Esophagus muscularis mucosa (tissue), 4 donors: ENCODE measurements at places on chromosomes 5 and 9. TPM values are rescaled to one million over a fixed set of nuclear protein-coding genes. Genes with fewer than 3 reads are reported as not detected.

The HBEGF gene
- total RNA-seq = 8.2 TPM

The MYMK gene
- not detected for total RNA-seq

The TTC23L gene
- not detected for total RNA-seq

The QSOX2 gene
- total RNA-seq = 6.7 TPM

The ADCY2 gene
- 5.1 TPM for total RNA-seq

The ZFP2 gene
- total RNA-seq = 3.4 TPM

The PCDHGA7 gene
- total RNA-seq = 4.3 TPM

The FAM151B gene
- total RNA-seq = 1.6 TPM

The DRD1 gene
- total RNA-seq = not detected

The TMEM250 gene
- total RNA-seq = 77.6 TPM

The HEXB gene
- total RNA-seq = 117 TPM

The PTCD2 gene
- 5.0 TPM for total RNA-seq

The ERBIN gene
- 46.9 TPM for total RNA-seq

The PRR16 gene
- total RNA-seq = 3.7 TPM

The BTNL3 gene
- not detected for total RNA-seq

The EIF4E1B gene
- not detected for total RNA-seq

The ANKRD55 gene
- total RNA-seq = not detected

The FRMPD1 gene
- total RNA-seq = 0.45 TPM

The PAIP2 gene
- total RNA-seq = 98.4 TPM

The ANKDD1B gene
- 0.33 TPM for total RNA-seq

The NDUFB6 gene
- total RNA-seq = 52.4 TPM

The LAMC3 gene
- 0.50 TPM for total RNA-seq

The ORM2 gene
- total RNA-seq = not detected

The DMGDH gene
- total RNA-seq = 4.2 TPM

The TUT7 gene
- total RNA-seq = 31.8 TPM

The C5orf63 gene
- total RNA-seq = 2.1 TPM

The GABRA6 gene
- not detected for total RNA-seq

The IFNA21 gene
- not detected for total RNA-seq

The MEGF10 gene
- total RNA-seq = 1.2 TPM

The GRIA1 gene
- total RNA-seq = 1.2 TPM

The TSSK1B gene
- total RNA-seq = not detected

The FCHO2 gene
- total RNA-seq = 23.6 TPM

The SLC6A3 gene
- total RNA-seq = 0.06 TPM

The RUFY1 gene
- total RNA-seq = 59.8 TPM

The PDLIM4 gene
- total RNA-seq = 199 TPM

The CETN3 gene
- 7.6 TPM for total RNA-seq

The TAS2R1 gene
- not detected for total RNA-seq

The CDO1 gene
- total RNA-seq = 14.7 TPM

The GLDC gene
- not detected for total RNA-seq

The ANKRD31 gene
- total RNA-seq = 0.06 TPM

The CNTNAP3B gene
- total RNA-seq = 81.4 TPM
